Sciatic nerve (tissue), 2 donors: ENCODE measurements at places on chromosomes 16 and 17.

DNA sequence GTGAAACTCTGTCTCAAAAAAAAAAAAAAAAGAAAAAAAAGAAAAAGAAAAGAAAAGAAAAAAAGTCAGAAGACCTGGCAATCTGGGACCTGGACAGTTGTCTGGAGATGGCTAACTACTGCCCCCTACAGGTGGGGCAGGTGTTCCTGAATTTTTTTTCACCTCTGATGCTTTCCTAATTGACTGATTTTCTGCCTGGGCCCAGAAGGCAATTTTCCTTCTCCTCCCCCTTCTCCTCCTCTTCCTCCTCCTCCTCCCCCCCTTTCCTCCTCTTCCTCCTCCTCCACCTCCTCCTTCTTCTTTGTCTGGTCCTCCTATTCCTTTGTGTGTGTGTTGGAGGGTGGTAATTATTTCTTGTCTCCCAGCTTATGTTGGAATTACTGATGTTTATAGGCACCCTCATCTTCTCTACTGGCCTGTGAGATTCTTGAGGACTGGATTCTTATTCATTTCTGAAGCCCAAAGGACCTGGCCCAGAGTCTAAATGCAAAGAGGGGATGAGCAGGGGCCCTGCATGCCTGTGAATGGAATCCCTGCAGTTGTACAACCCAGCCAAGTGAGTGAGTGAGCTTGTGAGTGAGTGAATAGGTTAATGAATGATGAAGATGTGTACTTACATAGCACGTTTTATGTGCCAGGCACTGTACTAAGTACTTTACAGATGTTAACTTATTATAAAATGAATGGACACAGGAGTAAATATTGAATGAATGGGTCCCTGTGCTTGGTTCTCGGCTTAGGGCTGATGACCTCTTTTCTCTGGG lies 26.9 kb downstream of the IRX5 start:
- DNase-seq: no peak

DNA sequence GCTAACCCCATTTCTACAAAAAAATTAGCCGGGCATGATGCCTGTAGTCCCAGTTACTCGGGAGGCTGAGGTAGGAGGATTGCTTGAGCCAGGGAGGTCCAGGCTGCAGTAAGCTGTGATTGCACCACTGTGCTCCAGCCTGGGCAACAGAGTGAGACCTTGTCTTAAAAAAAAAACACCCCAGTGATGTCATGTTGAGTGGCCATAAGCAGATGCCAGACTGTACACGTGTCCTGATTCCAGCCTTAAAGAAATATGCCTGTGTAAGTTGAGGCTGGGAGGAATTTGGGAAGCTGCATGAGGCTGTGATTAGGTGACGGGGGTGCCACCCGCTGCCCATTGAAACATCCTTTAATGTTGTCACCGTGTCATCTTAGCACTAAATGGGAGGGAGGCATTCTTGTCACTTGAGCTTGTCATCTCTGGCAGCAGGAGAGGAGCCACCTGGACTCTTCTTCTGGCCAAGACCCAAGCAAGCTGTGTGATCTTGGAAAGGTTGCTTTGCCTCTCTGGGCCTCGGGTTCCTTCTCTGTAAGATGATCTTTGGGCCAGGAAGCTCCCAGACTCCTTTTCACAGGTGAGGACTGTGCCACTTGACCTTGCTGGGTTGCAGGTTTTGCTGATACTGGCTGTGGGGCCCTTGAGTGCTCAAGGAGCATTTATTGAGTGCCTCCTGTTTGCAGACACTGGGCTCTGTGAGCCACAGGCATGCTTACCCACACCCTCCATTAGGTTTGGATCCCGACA lies 98.3 kb upstream of the CIBAR2 start:
- DNase-seq: no peak

DNA sequence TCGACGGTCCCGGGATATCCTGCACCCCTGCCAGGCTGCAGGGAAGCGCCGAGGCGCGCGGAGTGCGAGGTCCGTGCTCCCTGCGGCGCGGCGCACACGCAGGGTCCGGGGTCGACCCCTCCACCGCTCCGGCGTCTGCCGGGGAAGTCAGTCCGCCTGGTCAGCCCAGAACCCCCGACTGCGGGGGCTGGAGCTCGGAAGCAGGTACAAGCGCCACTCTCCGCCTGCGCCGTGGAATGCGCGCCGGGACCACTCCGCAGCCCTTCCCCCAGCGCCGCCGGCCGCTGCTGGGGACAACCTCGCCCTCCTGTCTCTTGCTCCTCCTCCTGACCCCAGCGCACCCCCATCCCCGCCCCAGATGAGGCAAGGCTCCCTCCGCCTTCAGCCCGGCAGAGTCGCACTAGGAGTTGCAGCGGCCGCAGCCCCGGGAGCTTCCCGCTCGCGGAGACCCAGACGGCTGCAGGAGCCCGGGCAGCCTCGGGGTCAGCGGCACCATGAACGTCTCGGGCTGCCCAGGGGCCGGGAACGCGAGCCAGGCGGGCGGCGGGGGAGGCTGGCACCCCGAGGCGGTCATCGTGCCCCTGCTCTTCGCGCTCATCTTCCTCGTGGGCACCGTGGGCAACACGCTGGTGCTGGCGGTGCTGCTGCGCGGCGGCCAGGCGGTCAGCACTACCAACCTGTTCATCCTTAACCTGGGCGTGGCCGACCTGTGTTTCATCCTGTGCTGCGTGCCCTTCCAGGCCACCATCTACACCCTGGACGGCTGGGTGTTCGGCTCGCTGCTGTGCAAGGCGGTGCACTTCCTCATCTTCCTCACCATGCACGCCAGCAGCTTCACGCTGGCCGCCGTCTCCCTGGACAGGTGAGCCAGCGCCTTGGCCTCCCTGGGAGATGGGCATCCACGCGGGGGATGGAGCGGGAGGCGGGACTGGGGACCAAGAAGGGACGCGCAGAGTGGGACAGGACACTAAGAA lies at the start of gene GALR2:
Gene GALR2, plus strand, starts transcription at position 392 of the 974 bp plus-strand sequence. Its CDS starts 103 bp downstream, at position 495.
- no peak for DNase-seq

GRCh38 chr16:77705351-77705750 lies 17.0 kb upstream of the NUDT7 start:
- no peak for DNase-seq

DNA sequence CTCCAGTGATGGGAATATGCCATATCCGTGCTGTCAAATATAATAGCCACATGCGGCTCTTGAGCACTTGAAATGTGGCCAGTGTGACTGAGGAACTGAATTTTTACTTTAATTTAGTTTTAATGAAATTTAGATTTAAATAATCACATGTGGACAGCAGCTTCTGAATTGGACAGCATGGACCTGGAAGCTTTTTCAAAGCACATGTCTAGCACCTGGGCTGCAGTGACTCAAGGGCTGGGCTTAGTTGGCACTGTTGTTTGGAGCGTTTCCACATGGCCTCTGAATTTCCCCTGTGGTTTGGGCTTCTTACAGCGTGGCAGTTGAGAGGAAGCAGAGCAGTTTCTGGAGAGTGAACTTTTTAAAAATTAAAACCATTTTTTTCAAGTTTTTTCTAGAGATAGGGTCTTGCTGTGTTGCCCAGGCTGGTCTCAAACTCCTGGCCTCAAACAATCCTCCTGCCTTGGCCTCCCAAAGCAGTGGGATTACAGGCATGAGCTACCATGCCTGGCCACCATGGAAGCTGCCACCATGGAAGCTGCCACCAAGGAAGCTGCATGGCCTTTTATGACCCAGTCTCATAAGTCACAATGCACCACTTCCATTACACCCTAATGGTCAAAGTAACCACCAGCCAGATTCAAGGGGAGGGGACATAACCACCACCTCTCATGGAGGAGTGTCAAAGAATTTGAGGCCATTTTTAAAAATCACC lies 6.7 kb upstream of the TOB1 start:
- no peak for DNase-seq

DNA sequence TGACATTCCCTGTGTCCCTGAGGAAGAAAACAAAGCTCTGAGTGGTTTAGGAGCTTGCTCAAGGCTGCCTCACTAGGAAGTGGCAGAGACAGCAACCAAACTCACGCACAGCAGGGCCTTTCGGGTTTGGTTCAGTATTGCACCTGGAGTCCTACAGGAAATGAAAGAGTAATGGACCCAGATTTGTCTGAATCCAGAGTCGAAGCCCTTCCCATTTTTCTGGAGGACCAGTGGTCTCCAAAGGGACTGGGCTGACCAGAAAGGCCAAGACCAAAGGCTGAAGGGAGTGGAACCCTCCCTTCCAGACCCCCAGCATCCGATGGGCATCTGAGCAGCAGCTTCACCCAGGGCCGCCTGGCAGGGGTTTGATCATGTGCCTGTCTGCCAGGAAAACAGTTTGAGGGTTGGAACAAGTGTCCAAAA lies 85.5 kb upstream of the RPL38 start:
- DNase-seq: peak; percentile 33

GRCh38 chr17:2888326-2888725 lies 92.1 kb downstream of the RAP1GAP2 start:
- no peak for DNase-seq

DNA sequence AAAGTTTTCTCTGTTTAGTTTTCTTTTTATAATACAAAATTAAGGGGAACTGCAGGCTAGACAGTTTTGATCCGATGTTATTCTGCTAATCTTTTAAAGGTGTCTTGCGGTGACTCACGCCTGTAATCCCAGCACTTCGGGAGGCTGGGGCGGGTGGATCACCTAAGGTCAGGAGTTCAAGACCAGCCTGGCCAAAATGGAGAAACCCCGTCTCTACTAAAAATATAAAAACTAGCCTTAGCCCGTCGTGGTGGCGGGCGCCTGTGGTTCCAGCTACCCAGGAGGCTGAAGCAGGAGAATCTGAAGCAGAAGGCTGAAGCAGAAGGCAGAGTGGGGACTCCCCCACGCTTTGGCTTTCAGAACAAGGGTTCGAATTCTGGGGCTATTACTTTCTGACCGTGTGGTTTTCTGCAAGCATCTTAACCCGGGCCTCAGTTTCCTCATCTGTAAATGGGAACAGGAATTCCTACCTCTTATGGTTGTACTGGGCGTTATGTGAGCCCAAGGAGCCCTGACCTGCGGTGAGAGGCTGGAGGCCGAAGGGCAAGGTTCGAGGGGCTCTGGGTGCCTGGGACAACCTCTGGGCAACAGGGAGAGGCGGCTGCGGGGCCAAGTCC lies 1.2 kb upstream of the KATNB1 start:
- DNase-seq: no peak

GRCh38 chr17:68777243-68777855 lies 176.2 kb upstream of the FAM20A start:
- DNase-seq: peak; percentile 80

DNA sequence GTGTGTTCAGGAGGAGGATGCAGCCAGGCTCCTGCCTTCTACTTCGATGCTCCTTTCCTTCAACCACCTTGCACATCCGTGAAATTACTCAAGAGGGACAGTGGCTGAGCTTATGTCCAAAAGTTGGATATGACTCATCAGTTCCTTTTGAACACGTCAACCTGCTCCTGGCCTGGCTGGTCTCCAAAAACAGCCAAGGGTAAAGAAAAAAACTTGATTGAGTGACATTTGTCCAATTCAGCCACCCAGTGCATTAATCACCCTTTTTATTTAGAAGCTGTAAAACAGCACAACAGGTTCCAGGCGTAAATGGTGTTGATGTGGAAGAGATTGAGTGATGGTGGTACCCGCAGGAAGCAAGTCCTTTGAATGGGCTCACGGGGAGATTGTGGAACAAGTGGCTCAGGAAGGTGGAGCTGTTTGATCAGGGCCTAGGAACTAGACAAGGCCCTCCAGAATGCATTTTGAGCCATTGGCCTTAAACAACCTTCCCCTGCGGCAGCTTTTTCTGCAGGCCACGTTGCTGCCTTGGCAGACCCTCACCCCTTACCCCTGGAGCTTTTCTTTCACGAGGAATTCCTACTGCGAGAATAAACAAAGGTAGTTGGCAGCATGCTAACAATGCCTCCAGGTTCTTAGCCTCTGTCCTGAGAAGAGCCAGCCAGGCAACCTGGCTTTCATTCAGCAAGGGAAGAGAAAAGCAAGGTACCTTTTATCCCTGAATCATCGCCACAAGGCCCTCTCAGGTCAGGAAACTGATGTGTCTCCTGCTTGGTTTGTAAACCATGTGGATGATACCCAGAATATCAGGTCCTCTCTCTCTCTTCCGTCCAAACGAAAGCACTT lies 173.3 kb upstream of the CACNG5 start:
- DNase-seq: no peak

DNA sequence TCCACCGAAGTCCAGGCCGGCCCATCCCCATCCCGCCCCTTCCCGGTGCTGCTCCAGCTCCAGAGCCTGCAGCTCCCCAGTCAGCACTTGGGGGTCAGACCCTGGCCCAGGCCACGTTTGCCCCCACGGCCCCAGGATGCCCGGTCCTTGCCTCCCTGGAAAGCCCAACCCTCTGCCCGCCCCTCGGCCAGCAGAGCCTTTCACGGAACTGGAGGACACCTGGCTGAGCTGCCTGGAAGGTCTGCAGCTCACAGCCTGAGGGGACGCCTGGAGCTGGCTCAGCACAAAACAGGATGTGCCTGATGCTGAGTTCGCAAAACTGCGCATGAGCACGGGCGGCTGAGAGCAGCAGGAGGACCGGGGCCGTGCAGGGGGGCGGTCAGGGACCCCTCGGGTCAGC lies 29.7 kb upstream of the SSTR5 start:
- DNase-seq: no peak

GRCh38 chr17:40993839-40994238 lies at the start of gene KRTAP3-3:
TSS of gene KRTAP3-3 (minus strand) at chr17:40994164. CDS start at chr17:40994097, 67 bp downstream.
- no peak for DNase-seq

- DNase-seq: no peak
Observed at GRCh38 chr17:64938290-64938689, 19.0 kb upstream of the LRRC37A3 start.

GRCh38 chr16:7158481-7158880 lies 174.2 kb upstream of the RBFOX1 start:
- no peak for DNase-seq

- DNase-seq: no peak
Observed at GRCh38 chr16:81440888-81441761, 3.5 kb upstream of the CMIP start.

DNA sequence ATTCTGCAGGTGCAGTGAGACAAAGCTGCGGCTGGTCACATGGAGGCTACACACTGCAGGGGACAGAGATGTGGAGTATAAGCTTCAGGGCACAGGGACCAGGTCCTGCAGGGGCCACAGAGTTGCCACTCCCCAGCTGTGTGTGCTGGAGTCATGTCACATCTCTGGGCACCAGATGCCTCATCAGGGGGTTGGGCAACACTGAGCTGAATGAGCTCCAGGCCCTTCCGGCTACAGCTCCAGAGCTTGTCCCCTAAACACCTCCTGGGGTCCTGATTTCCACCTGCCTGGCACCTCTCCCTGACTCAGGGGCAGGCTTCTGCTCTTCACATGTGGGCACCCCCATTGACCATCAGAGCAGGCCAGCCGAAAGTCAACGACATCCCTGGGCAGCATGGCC lies 32.5 kb downstream of the SPHK1 start:
- DNase-seq: no peak

DNA sequence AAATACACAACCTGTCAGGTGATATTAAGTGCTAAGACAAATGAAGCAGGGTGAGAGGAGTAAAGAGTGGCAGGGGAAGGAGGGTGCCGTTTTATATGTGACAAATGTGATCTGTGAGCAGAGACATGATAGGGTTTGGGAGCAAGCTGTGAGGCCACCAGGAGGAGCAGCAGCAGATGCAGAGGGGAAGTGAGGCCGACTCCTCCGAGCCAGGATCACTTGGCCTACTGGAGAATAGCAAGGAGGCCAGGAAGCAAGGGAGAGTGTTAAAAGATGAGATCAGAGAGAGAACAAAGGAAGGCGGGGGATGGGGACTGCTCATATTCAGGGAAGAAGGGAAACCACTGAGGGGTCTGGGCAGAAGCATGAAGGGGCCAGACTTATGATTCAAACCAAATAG lies 129.4 kb downstream of the TANGO6 start:
- no peak for DNase-seq

- no peak for DNase-seq
Observed at GRCh38 chr17:60390186-60390585, 1.7 kb downstream of the USP32 start.
